ENCODE measurements at places on chromosomes 1 and 21.

DNA sequence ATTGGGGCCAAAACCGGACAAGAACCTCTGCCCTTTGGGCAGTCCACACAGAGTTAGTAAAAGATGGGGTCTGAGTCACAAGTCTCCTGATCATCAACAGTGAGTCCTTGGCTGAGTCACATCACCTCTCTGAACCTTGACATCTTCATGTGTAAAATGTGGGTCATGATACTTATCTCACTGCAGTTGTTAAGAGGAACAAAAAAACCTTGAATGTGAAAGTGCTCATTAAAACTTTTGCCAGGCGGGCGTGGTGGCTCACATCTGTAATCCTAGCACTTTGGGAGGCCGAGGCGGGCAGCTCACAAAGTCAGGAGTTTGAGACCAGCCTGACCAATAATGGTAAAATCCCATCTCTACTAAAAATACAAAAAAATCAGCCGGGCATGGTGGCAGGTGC is 15.7 kb downstream of the S100A16 start:
- no peak for DNase-seq

DNA sequence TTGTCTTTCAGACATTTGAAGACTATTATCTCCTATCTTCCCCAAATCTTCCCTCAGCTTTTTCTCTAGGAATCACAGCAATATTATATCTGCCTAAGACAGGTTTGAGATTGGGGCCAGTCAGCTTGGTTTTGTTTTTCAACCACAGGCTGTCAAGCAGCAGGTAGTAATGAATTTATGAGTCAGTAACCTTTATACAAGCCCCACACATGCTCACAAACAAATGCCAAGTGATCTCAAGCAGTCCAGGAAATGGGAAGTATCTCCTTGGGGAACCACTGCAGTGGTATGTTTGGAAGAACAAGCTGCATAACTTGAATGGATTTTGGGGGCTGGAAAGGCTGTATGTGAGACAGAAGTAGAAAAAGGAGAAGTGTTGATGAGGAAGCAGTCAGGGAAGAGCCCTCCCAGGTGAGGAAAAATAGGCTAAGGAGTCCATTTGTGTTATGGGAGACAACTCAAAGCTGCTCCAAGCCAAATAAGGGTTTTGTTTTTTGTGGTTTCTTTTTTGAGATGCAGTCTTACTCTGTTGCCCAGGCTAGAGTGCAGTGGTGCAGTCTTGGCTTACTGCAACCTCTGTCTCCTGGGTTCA is 2.1 kb downstream of the DHDDS start:
- no peak for DNase-seq

DNA sequence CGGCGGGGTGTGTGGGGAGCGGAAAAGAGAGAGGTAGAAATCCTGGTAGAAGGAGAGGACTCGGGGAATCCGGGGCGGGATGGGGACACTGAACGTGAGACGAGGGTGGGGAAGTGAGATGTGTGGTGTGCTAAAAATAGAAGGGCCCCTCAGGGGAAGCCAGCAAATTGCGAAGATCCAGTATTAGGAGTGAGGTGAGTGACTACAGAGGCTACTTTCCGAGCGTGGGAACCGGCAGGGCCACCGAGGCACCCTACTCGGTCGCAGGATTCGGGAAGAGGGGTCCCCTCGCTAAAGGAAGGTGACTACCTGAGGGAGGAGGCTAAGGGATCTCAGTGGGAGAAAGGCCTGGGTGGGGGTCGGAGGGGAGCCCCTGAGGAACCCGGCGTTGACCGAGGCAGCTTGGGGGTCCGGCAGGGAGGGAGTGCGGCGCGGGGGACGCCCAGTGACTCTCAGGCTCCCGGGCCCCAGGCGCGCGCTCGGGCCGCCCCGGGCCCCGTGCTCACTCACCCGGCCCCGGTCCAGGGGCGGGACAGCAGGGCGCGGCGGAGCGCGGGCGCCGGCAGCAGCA is 318 bp downstream of the ALDH4A1 start:
- DNase-seq, result no peak

GRCh38 chr1:83701355-83701754 is 297.6 kb downstream of the TTLL7 start:
- DNase-seq, result no peak

- DNase-seq, result no peak
Observed at GRCh38 chr1:147238925-147239820, 3.3 kb upstream of the CHD1L start.

- no peak for DNase-seq
Observed at GRCh38 chr1:55584526-55585401, 369.6 kb upstream of the USP24 start.

DNA sequence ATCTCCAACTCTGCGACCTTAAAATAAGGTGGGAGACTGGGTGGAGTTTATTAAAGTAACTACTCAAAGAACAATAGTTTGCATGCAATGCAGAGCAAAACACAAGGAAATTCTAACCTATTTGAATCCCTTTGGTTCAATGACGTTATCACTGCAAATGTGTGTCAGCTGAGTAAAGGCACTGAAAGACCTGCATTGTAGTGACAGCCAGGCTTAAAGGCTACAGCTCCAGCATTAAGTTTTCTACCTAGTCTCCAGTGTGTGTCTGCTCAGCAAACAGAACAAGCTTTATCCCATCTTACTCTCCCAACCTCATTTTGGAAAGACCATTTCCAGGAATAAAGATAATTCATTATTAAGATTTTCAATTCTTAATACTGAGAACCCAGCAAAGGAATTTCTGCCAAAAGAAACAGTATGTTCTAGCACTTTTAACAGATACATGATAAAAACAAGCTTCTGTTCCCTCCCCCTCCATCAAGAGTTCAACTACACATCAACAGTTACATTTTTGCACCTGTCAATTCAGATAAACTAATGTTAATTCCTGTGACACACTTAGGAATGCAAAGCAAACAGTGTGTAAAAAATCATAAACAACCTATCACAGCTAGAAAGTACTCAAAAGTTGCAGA is 14.2 kb downstream of the PTP4A2 start:
- DNase-seq, result no peak

DNA sequence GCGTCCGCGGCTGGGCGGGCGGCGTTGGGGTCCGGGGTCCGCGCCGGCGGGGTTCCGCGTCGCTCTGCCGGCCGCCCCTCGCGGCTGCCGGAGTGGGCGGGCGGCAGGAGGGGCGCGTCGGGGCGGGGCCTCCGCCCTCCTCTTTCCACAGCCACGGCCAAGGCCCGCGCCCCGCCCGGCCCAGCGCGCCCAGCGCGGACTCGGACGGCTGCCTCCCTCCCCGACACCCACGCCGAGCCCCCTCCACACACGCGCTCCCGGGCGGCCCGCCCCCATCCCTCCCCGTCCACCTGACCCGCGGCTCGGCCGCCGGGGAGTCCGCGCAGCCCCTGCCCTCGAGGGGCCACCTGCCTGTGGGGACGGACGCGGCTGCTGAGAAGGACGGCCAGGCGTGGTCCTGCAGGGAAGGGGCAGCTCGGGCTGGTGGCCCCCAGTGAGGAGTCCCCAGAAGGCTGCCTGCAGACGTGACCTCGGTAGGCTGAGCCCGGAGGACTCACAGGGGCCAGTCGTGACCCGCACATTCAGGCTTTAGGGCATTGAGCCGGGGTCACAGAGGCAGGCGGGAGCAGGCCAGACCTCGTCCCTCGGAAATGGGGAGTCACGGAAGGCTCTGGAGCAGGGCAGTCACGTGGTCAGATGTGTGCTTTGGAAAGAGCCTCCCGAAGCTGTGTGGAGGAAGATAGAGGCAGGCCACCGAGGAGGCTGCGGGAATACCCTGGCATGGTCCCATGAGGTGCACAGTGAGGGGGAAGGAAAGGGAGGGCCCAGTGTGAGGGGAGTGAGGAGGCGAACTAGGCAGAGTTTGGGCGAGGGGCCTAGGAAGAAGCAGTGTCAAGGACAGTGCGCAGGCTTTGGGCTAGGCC is at the start of gene COL8A2:
Gene COL8A2, minus strand, starts transcription at position 94 of the 863 bp plus-strand sequence. CDS start 24,980 bp downstream, outside the sequence.
- DNase-seq, result no peak

DNA sequence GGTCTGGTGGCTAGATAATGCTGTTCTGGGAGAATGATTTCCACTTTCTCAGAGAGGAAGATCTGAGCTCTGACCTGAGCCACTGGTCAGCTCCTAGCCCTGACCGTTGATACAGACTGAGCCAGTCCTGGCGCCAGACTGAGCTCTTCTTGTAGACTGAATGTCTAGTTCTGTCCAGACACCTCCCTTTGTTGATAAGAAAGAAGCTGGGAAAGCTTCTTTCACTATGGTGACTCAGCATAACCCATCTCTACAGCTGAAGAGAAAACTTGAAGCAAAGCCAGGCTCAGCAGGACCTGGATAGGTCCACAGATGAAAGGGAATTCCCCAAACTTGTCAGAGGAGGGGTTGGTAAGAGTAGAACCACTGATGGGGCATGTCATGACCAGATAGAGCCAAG is 9.9 kb upstream of the TRABD2B start:
- no peak for DNase-seq

DNA sequence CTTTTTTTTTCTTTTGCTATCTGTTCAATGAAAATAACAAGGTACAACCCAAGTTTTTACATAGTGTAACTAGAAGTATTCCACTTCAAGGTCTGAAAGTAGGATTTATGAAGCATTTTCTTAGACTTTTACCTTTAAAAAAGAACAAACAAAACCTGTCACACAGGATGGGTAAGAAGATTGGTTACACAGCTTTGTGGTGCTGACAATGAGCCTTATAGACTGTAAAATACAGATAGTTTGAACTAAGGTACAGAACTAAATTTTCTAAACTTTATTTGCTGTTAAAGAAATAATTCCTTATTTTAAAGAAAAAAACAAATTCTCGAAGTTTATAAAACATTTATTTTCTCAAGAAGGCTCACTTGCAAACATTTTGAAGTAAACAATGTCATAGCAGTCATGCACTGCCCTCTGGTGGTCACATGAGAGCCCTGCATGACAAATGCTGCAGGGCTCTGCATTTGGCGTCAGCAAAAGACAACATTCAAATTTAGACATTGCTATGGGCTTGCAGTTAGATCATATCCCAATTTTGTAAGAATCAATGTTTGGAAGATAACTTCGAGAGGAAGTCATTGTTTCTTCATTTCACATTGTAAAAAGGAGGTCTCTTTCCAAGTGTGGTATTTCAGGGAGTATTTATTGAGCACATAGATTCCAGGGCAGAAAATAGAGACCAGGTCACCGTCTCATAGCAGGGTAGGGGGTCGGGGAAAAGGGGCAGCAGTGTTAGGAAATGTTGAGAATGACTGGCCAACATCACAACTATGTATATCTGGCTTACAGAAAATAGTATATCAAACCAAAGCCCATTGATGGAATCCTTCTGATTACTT is 115.3 kb upstream of the FMN2 start:
- peak; percentile 57 for DNase-seq

All from neural crest cell (in vitro differentiated cells).